ENCODE measurements at places on chromosomes 13 and 19.

GRCh38 chr19:6518145-6518911 lies 12.5 kb upstream of the TNFSF9 start:
- DNase-seq, result no peak

GRCh38 chr19:20661150-20661819 lies at the start of gene ZNF626:
ZNF626 (minus strand) TSS chr19:20661571; CDS start chr19:20661446, 125 bp downstream.
- no peak for DNase-seq

- DNase-seq, result peak; percentile 94
Observed at GRCh38 chr19:48501494-48502349, 9.9 kb downstream of the LMTK3 start.

DNA sequence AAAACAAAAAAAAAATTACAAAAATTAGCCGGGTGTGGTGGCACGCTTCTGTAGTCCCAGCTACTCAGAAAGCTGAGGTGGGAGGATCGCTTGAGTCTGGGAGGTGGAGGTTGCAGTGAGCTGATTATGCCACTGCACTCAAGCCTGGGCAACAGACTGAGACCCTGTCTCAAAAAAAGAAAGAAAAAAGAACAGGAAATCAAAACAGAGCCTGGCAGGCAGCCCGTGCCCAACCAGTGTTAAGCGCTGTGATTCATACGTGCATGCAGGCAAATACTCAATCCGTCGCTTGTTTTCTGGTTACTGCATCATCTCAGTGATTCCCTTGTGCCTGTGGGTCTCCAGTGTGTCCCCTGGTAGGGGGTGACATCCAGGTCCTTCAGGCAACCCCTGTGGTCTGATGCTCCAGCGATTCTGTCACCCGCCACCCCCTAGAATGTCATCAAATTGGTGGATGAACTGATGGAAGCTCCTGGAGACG lies 18.1 kb downstream of the DDX39A start:
- no peak for DNase-seq

DNA sequence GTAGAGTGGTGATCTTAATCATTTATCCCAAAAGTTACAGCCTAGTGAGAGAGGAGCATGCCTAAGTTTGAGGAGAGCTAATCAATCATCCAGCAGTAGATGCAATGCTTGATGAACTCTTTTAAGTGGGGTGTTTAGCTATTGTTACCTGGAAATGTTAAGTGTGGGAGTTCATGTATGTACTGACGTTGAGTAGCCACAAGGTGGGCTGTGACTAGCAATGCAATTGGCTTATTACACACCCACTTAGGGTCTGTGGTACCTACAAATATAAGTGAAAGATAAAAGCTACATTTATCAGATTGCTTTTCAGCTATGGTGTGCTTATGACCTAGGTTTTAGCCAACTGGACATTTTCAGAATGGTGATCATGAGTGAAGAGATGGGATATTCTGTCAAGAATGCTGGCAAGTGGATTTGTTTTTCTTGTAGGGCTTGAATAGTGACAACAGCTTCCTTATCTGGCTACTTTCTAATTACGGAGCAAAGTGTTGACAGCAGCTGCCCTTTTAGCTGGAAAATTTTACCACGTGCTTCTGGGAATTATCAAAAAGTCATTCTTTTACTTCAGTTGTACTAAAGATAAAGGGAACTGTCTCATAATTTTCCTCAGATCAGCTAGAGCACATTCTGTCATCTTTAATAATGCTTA lies 170.6 kb downstream of the POSTN start:
- DNase-seq, result no peak

- DNase-seq, result no peak
Observed at GRCh38 chr13:35917942-35918645, 213.1 kb downstream of the DCLK1 start.

- DNase-seq, result no peak
Observed at GRCh38 chr13:46181840-46182490, at the start of gene LCP1. LCP1 (minus strand) TSS chr13:46182177; CDS start chr13:46159662, 22,515 bp downstream.

DNA sequence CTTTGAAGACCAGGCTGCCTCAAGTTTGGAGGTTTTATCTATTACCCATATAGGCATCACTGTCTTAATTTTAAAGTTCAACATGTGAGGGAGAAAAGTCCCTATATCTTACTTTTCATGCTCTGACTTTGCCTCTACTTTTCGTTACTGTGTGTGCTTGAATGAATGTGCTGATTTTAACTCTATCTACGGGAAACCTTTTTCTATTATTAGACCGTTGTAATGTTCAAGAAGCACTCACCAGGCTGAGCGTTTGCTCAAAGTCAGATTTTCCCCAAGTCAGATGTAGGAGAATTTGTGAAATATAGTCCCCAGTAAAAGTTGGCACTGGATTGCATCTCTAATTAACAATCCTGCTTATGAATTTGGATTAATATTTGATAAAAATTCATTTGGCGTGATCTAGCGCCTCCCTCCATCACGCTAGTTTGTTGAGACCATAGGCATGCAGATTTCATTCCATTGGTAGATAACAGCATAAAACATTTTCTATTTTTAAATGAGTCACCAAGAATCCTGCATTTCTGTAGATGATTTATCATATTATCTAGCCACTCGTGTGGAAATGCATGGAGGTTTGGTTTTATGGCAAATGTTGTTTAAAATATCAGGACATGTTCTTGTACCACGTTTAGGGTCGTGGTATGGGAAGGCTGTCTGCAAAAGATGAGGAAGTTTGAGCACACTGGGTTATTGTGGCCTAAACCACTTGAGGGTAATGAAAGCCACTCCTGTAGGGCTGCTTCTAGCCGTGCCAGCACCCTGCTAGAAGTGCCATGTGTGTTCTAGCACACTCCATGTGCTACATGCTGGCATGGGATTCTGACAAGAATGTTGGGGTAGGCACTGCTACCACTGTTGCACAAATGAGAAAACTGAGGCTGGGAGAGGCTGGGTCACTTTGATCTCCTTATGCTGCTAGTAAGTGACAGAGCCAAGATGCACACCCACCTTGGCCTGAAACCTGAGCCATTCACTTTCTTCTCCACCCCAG lies 179.4 kb downstream of the FGF9 start:
- DNase-seq, result no peak

DNA sequence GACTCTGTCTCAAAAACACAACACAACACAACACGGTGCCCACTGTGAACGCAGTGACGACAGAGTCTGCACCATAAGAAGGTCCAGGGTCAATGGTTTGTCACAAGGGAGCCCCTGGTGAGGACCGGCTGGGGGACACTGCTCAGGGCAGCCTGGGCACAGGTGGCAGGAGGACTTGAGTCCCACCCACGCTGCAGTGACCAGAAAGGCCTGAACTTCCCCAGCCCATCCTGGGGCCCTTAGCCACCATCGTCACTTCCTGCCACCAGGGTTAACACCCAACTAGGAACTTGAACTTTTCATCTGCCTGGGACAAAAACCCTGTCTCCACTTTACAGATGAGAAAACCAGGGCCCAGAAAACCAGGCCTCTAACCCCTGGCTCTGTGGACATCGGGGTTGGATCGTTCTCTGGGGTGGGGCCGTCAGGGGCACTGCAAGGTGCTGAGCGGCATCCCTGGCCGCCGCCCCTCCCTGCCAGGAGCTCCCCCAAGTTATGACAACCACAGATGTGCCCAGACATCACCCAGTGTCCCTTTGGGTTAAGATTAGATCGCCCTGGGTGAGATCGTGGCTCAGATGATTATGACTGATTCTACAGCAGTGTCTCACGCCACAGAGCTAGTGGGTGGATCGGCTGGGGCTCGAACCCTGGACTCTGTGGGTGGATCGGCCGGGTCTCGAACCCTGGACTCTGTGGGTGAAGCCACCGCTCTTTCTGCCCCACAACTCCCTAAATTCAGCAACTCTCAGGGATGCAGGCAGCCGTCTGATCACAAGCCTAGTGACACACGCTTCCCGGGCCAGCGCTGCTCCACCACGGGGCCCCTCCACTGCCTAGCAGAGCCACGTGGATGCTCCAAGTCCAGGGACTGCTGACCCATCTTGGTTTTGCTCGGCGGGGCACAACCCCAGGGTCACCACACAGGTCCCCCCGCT lies 14.0 kb downstream of the MOB3A start:
- no peak for DNase-seq

GRCh38 chr19:48822514-48822913 lies 11.7 kb upstream of the BCAT2 start:
- DNase-seq, result no peak

GRCh38 chr19:46901701-46902401 lies 41.1 kb downstream of the ARHGAP35 start:
- DNase-seq, result no peak

GRCh38 chr19:15934332-15935078 lies at the start of gene CYP4F11:
CYP4F11 (minus strand) TSS chr19:15934529; CDS start chr19:15934408, 121 bp downstream.
- peak; percentile 6 for DNase-seq

GRCh38 chr19:48553676-48554384 lies 1.9 kb downstream of the SULT2B1 start:
- DNase-seq, result no peak

DNA sequence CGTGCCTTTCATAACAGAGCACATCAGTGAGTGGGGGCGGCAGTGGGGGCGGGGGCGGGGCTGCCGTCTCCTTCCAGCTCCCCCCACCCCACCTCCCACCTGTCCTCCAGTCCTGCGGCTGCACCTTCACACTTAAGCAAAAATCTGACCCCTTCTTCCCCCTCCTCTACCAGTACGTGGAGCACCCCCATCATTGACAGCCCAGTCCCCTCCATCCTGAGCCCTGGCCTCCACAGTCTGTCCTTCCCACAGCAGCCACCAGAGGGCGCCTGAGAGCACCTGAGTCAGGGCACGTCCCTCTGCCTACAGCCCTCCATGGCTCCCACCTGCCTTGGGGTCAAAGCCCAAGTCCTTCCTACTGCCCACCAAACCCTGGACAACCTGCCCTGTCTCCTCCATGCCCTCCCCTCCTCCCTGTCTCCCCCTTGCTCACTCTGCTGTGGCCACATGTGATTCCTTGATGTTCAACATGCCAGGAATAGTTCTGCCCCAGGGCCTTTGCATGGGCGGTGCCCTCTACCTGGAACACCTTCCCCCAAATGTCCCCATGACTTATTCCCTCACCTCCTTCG lies 4.0 kb downstream of the EBI3 start:
- no peak for DNase-seq

- no peak for DNase-seq
Observed at GRCh38 chr19:44658069-44658733, 13.1 kb upstream of the CEACAM19 start.

GRCh38 chr13:30551189-30551588 lies 66.5 kb upstream of the USPL1 start:
- DNase-seq, result no peak

Data from NCI-H1105 treated with DMSO at 0.1 percent for 48 hours (cell line).